ENCODE measurements at places on chromosomes 1 and 21.

GRCh38 chr21:29443411-29444010 lies 144.8 kb downstream of the BACH1 start:
- no peak for DNase-seq

DNA sequence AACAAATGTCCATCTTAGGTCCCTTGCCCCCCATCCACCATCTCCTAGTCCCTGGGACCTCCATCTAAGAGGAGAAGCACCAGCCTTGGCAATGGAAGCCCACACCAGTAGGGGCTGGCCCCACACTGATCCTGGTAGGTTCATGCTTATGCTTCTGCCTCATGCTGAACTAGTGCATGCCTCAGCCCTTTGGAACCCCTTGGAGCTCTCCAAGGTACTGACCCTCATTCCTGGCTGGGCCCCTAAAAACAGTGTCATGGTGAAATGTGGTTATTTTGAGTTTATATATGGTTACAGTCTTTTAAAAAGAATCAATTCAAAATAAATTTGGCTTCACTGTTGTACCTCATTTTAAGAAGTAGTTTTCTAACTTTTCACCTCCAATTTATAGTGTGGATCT lies 108.3 kb downstream of the HIVEP3 start:
- peak; percentile 72 for DNase-seq

GRCh38 chr1:230284891-230285290 lies 141.2 kb downstream of the PGBD5 start:
- DNase-seq: peak; percentile 2

GRCh38 chr1:211708006-211708405 lies 32.6 kb upstream of the NEK2 start:
- no peak for DNase-seq

GRCh38 chr1:47972864-47973432 lies 24.2 kb downstream of the TRABD2B start:
- no peak for DNase-seq

DNA sequence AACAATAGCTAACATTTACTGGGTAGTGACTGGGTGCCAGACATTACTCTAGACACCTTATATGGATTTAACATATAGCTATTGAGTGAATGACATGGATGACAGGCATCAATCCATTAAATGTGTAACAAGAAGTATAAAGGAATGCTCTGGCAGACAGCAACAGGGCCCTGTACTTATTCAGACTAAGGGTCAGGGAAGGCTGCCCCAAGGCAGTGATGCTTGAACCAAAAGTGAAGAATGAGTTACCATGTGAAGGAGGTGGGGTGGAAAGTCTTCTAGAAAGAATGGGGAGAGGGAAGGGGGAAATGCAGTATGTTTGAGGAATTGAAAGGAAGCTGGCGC lies 8.3 kb upstream of the PTPRF start:
- DNase-seq: no peak

GRCh38 chr1:185291159-185291558 lies 25.9 kb downstream of the IVNS1ABP start:
- DNase-seq: no peak

- DNase-seq: no peak
These were observed 102.8 kb downstream of the CLIC6 start for GRCh38 chr21:34771512-34772028.

- no peak for DNase-seq
These were observed 18.8 kb upstream of the EPS8L3 start for GRCh38 chr1:109782514-109782913.

GRCh38 chr1:203346060-203346768 lies 4.7 kb downstream of the FMOD start:
- DNase-seq: no peak

DNA sequence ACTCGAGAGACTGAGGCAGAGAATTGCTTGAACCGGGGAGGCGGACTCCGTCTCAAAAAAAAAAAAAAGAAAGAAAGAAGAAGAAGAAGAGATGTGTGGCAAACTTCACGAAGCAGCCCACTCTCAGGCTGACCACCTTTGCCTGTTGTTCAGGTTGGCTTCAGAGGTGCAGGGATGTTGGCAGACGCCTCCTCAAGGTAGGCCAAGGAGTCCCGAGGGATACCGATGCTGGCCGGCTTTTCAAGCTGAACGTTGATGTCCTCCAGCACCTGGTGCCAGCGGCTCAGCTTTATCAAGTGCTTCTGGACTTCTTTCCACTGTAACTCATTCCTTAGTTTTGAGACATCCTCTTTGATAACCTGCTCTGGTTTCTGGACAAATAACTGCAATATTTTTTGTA lies 243.8 kb upstream of the ADGRL2 start:
- DNase-seq: no peak

- no peak for DNase-seq
These were observed 162.2 kb downstream of the DPYD start for GRCh38 chr1:97758541-97759057.

- DNase-seq: no peak
These were observed 445.5 kb downstream of the MATN1 start for GRCh38 chr1:30277911-30278310.

- DNase-seq: no peak
These were observed 169.9 kb downstream of the HS2ST1 start for GRCh38 chr1:87084244-87084836.

DNA sequence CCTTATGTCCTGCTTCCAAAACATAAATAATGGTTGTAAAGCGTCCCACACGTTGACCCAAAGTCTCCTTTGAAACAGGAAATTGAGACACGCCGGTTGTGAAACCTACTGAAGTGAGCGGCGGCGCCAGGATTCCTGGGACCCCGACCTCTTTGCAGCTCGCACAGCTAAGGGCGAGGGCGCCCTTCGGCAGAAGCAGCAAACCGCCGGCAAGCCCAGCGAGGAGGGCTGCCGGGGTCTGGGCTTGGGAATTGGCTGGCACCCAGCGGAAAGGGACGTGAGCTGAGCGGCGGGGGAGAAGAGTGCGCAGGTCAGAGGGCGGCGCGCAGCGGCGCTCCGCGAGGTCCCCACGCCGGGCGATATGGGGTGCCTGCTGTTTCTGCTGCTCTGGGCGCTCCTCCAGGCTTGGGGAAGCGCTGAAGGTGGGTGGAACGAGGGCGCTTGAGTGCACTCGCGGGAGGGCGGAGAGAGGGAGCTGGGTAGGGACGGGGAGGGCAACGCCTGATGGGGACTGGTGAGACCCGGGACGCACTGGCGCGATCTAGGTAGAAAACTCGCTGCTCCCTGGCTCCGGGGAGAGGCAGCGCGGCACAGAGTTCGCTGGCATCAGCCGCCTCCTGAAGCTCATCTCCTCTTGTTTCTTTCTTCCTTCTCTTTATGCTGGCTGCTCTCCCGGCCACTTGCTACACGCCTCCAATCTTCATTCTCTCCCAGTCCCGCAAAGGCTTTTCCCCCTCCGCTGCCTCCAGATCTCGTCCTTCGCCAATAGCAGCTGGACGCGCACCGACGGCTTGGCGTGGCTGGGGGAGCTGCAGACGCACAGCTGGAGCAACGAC lies at the start of gene CD1D:
CD1D (plus strand) TSS at position 155 of the 836 bp plus-strand sequence; CDS start at position 362, 207 bp downstream.
- peak; percentile 35 for DNase-seq

- peak; percentile 35 for DNase-seq
These were observed 25.5 kb downstream of the UTS2 start for GRCh38 chr1:7827126-7827955.
